EL (cell line): ENCODE measurements at places on chromosomes 1 and 21.

- DNase-seq, result no peak
Observed at GRCh38 chr1:53895421-53895820, 1.4 kb downstream of the DIO1 start.

DNA sequence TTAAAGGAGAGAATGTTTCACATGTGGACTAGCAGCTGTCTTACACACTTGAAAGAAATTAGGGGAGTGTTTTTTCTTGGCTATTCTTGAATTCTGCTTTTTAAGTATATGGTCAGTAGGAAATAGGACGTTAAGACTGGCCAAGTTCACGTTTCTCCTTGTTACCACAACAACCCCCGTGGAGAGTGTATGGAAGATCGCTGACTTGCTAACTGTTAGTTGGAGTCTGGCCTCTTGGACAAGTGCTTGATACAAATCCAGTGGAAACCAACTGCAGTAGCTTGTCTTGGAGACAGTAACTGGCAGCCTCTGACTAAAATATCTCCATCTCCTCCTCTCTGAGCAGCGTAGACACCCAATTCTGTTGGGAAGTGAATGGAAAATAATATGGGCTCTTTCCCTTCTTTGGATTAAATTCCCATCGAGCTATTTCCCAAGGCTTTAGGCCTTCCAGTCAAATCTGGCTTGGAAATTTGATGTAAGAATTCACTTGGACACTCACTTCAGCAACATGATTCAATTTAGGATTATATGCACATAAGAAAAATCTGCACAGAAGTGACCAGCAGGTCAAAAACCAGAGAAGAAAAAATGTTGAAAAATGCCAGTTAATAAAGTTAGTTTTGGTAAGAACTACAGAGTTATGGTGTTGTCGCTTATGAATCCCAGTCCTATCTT lies 3.6 kb upstream of the NFIA start:
- DNase-seq, result no peak

DNA sequence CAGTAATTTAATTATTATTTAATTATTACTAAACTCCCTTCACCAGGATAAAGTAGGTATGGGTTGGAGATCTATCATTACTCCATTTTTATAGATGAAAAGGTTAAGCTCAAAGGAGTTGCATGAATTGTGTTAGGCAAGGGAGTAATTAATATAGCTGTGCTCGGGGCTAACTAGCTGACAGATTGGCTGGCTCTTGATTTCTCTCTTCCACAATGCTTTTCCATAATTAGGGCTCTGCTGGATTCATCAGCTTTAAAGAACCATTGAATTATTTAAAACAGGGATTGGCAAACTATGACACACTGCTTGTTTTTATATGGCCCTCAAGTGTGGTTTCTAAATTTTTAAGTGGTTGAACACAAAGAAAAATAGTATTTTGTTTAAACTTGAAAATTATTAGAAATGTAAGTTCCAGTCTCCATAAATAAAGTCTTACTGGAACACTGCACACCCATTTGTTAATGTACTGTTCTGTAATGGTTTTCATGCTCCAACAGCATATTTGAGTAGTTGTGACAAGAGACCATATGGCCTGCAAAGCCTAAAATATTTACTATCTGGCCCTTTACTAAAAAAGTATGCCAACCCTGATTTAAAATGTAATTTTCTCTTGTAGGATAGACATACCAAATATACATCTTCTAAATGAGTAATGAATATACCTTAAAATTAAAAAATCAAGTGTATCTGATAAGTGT lies 76.4 kb downstream of the GDAP2 start:
- no peak for DNase-seq

- DNase-seq, result no peak
Observed at GRCh38 chr1:25729790-25730644, 70.0 kb upstream of the SELENON start.
